NCI-H69 (cell line): ENCODE measurements at places on chromosomes 2 and 18.

DNA sequence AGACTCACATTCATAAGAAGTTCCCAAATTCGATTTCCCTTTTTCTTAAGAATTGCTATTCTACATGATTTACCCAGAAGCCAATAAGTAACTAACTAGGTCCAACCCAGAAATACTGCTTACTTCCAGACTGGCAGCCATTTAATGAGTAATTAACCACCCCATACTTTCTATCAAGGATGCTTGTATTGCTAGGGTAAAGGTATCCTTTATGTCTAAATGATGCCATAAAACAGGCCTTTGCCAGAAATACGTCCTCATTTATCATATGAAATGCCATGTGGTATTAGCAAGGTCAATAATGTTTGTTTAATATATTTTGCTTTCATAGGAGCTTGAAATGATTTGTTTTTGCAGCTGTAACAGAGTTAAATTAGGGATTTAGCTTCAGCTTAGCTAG, 56.1 kb downstream of the PLEKHM3 start:
- peak; percentile 37 for DNase-seq

DNA sequence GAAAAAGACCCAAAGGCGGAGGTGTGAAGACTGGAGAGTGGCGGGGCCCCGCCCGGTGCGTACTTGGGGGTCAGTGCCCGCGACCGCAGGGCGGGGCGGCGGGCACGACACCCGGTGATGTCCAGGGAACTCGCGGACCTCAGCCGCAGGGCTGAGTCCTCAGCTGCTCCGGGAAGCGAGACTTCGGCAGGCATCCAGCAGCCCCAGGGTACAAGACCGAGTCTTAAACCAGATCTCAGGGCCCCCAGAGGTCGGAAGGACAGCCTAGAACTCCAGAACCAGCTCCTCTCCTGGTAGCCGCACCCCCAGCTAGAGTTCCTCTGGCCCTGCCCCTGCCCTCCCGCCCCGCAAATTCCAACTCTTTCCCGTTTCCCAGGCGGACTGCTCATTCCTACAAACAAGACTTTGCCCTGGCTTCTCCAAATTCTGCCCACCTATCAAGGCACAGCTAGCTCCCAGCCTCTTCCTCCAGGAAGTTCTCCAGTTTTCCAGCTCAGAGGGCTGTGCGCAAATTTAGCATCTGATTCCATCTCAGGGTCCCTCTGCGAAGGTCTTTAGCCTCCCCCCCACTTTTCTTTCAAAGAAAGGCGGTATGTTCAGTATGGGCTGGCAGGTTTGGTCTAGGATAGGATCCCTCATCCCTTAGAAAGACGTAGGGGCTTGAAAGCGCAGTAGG, 26.0 kb upstream of the NOTO start:
- DNase-seq: peak; percentile 25

- no peak for DNase-seq
These were observed 37.2 kb downstream of the PTPRM start for GRCh38 chr18:7604361-7604760.

GRCh38 chr18:42363446-42364441, 408.7 kb downstream of the PIK3C3 start:
- DNase-seq: peak; percentile 86

GRCh38 chr2:135124924-135125886, 73.1 kb downstream of the RAB3GAP1 start:
- peak; percentile 40 for DNase-seq

DNA sequence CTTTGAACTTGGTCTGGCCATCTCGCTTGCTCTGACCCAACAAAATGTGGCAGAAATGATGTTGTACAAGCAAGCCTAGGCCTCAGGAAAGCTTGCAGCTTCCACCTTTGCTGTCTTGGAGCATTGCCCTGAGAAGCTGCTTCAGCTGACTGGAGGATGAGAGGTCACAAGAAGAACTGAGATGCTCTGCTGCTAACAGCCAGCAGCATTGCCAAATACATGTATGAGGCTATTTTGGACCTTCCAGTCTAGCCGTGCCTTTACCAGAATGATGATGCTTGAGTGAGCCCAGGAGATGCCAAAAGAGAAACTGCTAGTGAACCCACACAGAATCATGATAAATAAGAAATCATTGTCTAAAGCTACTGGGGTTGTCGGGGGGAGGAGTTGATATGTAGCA, 13.2 kb upstream of the ITGAV start:
- no peak for DNase-seq

DNA sequence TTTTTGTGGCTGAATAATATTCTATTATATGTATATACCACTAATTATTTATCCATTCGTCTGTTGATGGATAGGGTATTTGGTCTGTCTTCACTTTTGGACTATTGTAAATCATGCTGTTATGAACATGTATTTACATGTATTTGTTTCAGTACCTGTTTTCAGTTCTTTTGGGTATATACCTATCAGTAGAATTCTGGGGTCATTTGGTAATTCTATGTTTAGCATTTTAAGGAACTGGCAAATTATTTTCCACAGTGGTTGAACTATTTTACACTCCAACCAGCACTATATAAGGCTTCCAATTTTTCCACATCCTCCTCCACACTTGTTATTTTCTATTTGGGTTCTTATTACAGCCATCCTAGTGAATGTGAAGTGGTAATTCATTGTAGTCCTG, 12.4 kb upstream of the TANK start:
- DNase-seq: no peak

DNA sequence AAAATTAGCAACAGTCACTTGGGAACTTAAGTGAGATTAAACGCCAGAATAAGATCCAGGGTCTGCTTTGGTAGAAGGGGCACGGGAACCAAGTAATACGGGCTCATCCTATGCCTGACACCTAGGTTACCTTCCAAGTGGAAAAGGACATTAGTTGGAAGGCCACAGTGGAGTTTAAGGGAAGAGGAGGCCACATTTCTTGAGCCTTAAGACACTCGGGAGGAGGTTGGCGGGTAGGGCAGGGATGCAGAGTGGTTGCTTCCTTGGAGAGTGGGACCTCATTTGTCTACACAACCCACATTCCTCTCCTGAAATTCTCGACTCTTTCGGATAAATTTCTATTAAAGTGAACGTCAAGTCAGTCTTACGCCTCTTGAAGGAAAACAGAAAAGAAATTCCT, 510 bp upstream of the DNAH6 start:
- no peak for DNase-seq

- DNase-seq: no peak
These were observed 1.3 kb downstream of the HS1BP3 start for GRCh38 chr2:20649576-20649975.

DNA sequence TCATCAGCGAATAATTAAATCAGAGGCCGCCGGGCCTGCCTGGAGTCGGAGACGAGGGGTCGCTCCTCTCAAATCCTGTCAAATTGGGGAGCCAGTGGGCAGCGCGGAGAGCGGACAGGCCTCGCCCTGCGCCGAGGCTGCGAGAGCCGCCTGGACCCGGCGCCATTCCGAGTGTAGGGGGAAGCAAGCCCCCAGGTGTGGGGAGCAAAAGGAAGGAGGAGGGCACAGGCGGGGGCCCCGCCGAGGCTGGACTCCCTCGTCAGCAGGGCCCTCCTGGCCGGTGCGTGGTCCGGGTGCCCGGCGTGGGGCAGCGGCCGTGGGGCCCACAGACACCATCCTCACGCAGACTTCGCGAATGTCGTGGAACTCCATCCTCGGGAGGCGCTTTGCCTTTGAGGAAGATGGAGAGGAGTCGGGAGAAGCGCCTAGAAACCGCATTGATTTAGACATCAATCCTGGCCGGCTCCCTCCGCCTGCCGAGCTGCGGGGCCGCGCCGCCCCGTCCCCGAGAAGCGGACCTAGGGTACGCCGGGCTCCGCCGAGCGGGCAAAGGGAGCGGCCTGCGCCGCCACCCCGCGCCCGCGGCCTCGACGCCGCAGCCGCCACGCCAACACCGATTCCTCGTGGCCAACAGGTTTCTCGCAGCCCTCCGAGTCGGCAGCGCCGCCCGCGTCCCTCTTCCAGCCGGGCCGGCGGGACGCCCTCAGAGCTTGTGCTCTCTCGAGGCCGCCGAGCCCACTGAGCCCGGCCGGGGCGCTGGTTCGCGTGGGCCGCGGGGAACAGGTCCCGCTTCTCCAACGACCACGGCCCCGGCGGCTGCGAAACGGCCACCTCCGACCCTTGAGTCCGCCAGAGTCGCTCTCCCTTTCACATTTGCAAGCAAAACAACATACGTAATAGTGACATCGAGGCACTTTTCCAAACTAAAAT, 6.7 kb upstream of the ONECUT2 start:
- DNase-seq: no peak
